ENCODE measurements at places on chromosomes 7 and 10.

- DNase-seq: no peak
These were observed 43.8 kb upstream of the FAM20C start for GRCh38 chr7:148543-148931.

DNA sequence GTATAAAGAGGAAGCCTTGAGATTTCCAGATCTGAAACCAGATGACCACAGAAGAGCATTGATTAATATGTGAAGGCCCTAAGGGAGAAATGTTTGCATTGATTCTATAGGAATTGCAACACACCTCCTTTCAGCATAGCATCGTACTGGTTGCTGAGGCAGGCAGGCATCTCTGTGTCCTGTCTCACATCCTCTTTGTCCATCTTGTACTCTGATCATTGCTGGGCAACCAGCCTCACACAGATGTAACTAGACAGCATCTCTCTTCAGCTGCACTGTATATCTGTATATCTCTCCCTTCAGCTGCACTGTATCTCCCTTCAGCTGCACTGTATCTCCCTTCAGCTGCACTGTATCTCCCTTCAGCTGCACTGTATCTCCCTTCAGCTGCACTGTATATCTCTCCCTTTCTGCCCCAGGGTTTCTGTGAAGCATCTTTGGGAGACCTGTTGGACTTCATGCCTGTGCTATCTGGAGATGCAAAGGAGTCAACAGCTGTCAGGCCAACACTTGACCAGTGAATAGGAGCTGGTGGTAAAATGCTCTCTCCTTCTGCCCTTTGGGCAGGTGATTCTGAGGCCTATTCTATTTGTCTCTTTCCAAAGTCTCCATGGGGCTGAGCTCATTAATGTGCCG is 40.3 kb downstream of the TMEM178B start:
- no peak for DNase-seq

- no peak for DNase-seq
These were observed 44.9 kb upstream of the FAM3C start for GRCh38 chr7:121440857-121441503.

DNA sequence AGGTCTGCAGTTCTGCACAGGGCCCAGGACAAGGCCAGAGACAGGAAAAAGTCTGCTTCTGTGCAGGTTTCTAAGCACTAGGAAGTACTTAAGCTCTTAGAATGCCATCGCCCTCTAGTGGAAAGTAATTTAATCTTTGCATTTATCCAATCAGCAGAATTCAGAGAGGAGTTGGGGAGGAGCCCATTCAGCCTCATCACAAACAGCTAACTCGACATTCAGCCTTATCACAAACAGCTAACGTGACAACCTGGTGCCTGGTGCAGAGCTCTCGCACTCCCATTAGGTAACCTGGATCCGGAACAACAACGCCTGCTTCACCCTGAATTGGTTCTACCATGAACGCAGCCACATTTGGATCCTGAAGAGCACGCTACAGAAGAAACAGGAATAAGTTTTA is 15.2 kb downstream of the OAT start:
- DNase-seq: no peak

DNA sequence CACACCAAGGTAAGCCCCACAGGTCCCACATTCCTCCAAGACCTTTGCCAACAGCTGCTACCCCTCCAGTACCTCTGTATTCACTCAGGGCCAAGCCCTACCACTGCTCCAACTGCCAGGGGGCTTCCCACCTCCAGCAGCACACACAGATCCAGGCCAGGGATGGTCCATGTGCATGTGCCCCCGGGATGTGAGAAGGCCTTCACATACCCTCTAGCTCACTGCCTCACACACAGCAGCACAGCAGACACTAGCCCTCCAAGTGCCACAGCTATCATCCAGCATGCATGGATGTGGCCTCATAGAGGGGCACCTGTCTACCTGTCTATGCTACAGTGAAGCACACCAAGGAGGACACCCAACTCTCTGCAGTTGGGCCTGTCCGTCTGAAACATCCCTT is 488.8 kb downstream of the PLXNA4 start:
- DNase-seq: no peak

GRCh38 chr10:16787361-16787791 is 29.8 kb downstream of the RSU1 start:
- no peak for DNase-seq

- DNase-seq: no peak
These were observed 66.0 kb upstream of the DOCK1 start for GRCh38 chr10:126839094-126839761.

DNA sequence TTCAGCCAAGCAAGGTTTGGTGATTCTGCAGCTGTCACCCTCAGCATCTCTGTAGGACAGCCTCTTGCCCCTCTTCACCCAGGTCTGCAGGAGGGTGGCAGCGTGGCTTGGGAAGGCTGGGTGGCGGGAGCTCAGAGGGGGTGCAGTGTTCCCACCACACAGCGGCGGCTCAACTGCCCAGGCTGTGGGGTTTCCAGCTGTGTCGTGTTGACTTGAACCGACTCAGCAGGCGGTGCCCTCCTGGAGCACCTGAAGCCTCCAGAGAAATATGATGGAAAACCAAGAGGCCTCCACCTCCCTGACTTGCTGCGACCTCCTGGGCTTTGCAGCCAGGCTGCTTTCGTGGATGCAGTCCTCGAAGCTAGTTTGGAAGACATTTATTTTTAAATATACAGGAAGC is 68.0 kb upstream of the KLF6 start:
- DNase-seq: no peak

GRCh38 chr7:108234971-108235450 is 104.8 kb upstream of the LAMB4 start:
- DNase-seq: no peak

DNA sequence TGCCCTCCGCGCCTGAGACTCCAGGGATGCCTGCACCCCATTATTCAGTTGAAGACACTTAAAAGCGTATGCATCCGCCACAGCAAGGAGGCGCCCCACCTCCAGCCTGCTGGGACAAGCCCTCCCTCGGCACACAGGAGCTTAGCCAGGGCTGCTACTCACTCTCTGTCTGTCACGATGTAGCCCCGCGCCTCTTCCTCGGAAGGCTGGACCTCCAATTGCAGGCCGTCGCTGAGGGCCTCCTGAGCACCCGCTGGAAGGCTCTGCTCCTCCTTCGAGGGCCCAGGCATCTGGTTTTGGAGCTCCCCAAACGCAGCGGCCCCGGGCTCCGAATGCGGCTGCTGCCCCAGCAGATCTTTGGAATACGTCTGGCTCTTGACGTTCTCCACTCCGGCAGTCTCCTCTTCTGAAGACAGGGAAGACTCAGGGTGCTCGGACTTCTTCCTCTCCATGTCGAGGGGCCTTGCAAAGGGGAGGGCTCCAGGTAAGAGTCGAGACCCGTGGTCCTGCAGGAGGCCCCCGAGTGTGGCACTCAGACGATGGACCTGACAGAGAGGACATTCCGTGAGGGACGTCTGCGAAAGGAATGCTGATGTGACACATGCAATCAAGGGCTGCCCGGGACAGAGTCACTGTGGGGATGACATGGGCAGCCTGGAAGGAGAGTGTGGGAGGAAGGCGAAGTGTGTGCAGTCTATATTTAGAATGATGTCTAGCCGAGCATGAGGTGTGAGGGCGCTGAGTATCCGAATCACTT is 453.9 kb downstream of the PTPRN2 start:
- DNase-seq: no peak

GRCh38 chr7:133957845-133958244 is 169.3 kb upstream of the LRGUK start:
- DNase-seq: no peak

DNA sequence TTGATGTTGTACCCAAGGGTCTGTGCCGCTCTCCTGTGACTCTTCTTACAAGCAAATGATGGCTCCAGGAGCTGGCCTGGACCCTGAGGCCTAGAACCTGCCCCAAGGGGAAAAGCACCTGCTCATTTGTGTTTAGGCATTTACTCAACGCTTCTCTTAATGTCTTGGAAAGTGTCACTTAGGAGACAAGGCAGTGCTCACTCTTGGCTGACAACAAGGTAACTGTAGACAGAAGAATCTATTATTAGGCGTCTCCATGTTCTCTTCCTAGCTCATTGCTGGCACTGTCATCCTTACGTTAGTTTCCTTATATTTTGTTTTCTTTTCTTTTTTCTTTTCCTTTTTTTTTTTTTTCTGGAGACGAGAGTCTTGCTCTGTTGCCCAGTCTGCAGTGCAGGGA is 38.1 kb upstream of the SUN1 start:
- no peak for DNase-seq

GRCh38 chr7:27188386-27189294 is 3.6 kb upstream of the HOXA11 start:
- DNase-seq: no peak

- DNase-seq: no peak
These were observed 284.2 kb downstream of the C7orf25 start for GRCh38 chr7:42627626-42628025.

DNA sequence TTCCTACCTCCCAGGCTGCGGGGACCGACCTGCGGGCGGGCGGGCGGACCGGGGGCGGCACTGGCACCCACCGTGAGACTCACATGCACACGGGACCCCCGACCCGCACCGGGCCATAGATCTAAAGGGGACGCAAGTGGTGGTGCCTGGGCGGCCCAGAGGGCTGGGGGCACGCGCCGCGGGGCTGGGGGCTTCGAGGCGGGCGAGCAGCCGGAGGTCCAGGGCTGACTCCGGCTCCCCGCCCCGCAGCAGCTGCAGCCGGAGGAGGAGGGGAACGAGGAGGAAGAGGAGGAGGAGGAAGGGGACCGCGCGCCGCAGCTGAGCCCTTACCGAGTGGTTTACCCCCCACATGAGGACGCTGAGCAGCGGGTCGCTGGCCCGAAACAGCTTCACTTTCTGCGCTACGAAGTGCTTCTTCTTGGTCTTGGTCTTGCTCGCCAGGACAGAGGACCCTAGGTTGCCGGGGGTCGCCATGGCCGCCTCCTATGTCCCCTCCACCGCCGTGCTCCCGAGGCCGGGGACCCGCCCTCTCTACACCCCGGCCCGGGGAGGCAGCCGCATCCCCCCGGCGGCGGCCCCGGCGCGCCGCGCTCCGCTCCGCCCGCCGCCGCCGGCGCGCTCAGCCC is 412 bp downstream of the PIP4K2A start:
- DNase-seq: no peak

DNA sequence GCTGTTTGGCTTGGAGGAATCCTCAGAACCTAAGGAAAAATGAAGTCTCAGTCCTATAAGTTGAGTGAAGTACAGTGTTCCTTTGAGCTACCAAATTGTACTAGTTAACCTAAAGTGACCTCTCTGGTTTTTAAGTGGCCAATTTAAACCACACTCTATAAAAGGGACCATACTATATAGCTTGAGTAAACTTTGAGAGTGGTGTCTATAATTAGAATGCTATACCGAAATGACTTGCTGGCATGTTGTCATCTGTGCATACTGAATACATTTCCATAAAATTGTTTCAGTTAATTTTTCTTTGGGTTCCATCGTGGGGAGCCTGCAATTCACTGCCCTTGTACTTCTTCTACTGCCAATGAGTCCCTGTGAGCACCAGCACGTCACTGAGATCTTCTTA is 151.1 kb downstream of the DKK1 start:
- DNase-seq: no peak

DNA sequence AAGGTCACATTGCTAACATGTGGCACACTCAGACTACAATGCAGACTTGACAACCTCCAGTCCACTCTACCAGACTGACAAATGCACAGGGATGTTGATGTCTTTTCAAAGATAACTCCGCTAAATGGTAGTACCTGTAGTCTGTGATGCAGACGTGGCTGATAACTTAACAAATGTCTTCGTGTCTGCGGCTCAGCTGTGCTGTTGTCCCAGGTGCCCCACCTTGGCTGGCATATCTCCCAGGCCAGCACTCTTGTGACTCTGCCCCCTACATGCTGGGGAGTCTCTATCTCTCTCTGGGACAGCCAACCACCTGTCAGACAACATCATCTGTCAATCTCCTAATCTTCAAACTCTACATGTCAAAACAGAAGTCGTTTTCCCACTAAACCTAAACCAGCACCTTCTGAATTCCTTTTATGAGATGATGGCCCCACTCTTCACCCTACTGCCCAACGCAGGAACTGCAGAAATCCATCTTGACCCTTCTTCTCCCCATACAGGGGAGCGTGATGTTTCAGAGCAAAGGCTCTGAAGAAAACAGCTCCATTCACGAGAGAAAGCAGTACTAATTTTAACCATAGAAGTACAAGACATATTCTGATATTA is 156.4 kb downstream of the USP6NL start:
- DNase-seq: no peak

DNA sequence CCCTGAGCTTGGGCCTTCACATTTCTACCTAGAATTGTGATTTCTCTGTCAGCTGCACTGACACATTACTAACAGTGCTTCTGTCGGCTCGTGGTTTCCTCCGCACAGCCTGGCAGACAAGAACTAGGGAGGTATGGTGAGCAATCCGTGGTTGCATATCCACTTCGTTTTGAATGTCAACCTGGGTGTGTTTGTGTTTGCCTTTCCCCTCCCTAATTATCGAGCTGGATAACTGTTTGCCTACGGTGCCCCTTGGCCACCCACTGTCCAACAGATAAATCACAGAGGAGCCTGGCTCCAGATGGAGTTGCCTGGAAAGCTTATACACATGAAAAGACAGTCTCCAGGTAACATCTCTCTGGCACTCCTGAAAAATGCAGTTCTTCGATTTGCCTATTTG is 228.8 kb downstream of the TRIL start:
- no peak for DNase-seq

DNA sequence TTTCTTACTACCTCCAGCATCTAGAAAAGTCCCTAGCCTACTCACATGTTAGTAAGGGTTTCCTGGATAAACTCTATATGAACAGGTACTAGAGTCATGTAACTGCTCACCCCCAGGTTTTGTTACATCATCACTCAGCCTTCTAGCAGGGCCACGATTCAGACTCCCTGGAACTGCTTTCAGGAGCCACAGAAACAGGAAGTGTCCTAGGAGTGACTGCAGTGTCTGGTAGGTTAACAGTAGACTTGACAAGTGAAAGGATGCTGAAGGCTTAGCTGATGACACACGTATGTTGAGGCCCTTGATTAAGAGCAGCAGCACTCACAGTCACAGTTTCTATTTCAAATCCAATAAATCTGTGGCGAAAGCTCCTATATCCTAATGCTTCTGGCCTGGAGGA is 101.2 kb downstream of the DNMBP start:
- no peak for DNase-seq

DNA sequence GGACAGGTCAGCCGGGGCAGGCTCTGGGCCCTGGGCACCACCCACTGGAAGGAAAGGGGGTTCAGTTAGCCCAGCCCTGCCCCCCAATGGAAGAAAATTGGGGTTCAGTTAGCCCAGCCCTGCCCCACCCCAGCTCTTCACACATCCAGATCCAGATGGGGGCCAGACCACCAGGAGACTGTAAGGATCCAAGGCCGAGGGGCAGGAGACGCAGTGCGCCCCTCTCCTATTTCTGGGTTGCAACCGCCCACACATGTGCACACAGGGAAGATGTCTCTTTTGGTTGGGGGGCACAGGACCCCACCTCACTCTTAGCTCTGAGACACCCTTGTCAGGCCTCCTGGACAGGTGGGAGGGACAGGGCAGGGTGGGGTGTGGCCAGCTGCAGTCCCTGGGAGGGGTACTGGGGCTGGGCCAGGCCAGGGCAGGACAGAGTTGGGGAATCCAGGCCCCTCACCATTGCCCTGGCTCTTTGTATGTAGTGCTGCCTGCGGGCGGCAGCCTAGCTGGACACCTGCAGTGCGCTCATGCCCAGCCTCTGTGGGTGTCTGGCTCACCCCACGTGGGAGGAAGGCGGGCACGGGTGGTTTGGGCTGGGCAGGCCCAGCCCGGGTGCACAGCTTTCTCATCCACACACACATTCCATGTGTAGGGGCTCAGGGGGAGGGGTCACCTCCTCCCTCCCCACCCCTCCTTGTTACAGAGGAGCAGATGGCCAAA is 141.2 kb downstream of the LHPP start:
- no peak for DNase-seq
